ENCODE measurements at places on chromosomes 4 and X. TPM values are rescaled to one million over a fixed set of nuclear protein-coding genes. Genes with fewer than 3 reads are reported as not detected.

Gene ANKRD50
- total RNA-seq: 22.5 TPM

Gene CHRDL1
- 60.6 TPM for total RNA-seq

Gene PLP1
- 0.59 TPM for total RNA-seq

Gene PABPC1L2A
- total RNA-seq: not detected

DNA sequence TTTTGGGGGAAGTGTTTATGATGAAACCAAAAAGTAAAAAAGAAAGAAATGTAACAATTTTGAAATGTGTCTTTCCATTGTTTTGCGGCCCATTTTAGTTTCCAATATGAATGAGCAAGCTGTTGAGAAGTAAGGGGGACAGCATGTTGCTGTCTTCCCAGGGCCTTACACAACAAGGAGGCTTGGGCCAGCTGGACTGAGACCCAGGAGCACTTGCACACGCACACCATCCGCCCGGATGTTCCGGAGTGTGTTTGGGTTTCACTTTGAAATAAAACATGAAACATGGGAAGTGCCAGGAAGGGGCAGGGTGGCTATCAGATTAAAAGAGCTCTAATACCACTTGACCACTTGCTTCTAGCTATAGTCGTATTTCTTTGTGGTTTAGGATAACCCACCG lies 144.4 kb downstream of the NHS start:
- no peak for DNase-seq
- H3K4me1 ChIP-seq: peaks cover 5% of the 10 kb centered on the region
- H3K27me3 ChIP-seq: no peaks in the 10 kb centered on the region
- no peak overlapping the region for H3K27ac ChIP-seq
- H3K4me3 ChIP-seq: no peak overlapping the region

GRCh38 chr4:95272797-95273196 lies 276.0 kb downstream of the UNC5C start:
- DNase-seq: no peak
- no peak overlapping the region for H3K27ac ChIP-seq
- H3K36me3 ChIP-seq: no peaks in the 10 kb centered on the region
- H3K27me3 ChIP-seq: no peaks in the 10 kb centered on the region
- H3K4me1 ChIP-seq: no peaks in the 10 kb centered on the region

DNA sequence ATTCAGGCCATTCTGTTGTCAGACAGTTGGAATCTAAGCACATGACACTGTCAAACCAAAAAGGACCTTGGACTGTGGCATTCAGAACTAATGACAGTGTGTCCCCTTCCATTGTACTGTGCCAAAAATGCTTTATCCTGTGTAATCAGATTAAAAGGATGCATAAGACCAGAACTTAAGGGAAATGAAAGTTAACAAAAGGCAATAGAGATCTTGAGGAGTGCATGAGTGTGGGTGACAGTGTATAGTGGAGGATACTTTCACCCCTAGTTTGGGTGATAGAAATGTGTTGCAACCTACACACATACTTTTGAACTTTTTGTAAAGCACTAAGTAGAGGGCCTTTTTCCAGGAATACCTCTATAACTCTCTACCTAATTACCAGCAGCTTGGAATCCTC lies 4.5 kb downstream of the CYSLTR1 start:
- DNase-seq: no peak
- H3K4me1 ChIP-seq: peaks cover 9% of the 10 kb centered on the region
- H3K36me3 ChIP-seq: no peaks in the 10 kb centered on the region
- no peaks in the 10 kb centered on the region for H3K27me3 ChIP-seq

- H3K4me1 ChIP-seq: peaks cover 6% of the 10 kb centered on the region
- no peaks in the 10 kb centered on the region for H3K36me3 ChIP-seq
- H3K4me3 ChIP-seq: peak overlapping the region; percentile 21
- H3K27me3 ChIP-seq: no peaks in the 10 kb centered on the region
- no peak overlapping the region for H3K27ac ChIP-seq
- no peak for DNase-seq
These were observed 89.9 kb downstream of the EFHC2 start for GRCh38 chrX:44253575-44253942.

GRCh38 chrX:77450996-77451395 lies 3.8 kb downstream of the FGF16 start:
- H3K27ac ChIP-seq: no peak overlapping the region
- peaks cover 3% of the 10 kb centered on the region for H3K27me3 ChIP-seq
- peaks cover 5% of the 10 kb centered on the region for H3K4me1 ChIP-seq
- H3K36me3 ChIP-seq: no peaks in the 10 kb centered on the region

GRCh38 chrX:9927698-9928482 lies 39.3 kb upstream of the CLDN34 start:
- no peak for DNase-seq
- no peak overlapping the region for H3K27ac ChIP-seq
- H3K36me3 ChIP-seq: no peaks in the 10 kb centered on the region
- no peaks in the 10 kb centered on the region for H3K27me3 ChIP-seq
- no peaks in the 10 kb centered on the region for H3K4me1 ChIP-seq

DNA sequence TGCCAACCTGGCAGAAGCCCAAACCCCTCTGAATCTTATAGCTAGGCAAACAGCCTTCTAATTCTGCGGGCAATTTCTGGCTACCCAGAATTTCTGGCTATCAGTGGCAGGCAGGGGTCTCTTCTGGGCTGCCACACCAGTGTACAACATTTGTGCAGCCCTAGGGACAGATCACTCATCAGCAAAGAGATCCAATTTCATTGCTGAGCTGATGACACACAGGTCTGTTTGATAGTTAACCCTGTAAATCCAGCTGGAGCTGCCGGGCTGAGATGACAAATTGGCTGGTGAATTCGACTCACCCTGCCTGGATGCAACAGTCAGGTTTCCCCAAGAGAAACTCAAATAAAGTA lies 2.4 kb downstream of the MID1 start:
- H3K27ac ChIP-seq: no peak overlapping the region
- no peaks in the 10 kb centered on the region for H3K36me3 ChIP-seq
- no peaks in the 10 kb centered on the region for H3K27me3 ChIP-seq
- peaks cover 4% of the 10 kb centered on the region for H3K4me1 ChIP-seq
